H9 (cell line): ENCODE measurements at places on chromosomes 4 and X.

- no peak for DNase-seq
These were observed 94.8 kb downstream of the MBNL3 start for GRCh38 chrX:132393992-132394391.

DNA sequence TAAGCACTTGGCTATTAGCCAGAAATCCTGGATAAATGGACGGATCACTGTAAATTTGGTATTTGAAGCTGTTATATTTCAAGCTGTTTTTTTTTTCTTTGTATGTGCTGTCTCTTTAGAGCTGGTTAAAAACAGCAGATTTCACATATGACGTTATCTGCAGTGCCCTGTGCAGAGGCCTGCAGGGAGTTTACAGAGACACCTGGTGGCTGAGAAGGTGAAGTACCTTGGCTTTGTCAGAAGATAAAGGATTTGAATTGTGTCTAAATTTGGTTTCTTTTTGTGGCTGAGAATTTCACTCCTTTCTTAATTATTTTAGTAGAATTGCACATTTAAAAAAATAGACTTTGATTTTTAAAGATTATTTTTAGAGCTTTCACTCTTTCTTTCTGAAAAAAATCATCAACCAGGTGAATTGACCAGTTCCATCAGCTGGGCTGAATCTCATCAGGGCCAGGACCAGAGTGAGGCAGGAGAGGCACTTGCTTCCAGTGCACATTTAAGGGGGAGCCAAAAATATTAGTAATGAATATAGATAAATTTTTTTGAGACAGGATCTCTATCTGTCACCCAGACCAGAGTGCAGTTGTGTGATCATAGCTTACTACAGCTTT, 9.6 kb upstream of the CHRNA9 start:
- DNase-seq = no peak

GRCh38 chrX:119194621-119195020, 41.5 kb upstream of the PGRMC1 start:
- no peak for DNase-seq

GRCh38 chrX:27549688-27550087, 40.5 kb upstream of the DCAF8L2 start:
- DNase-seq = no peak

- no peak for DNase-seq
These were observed 62.3 kb upstream of the ADAMTS3 start for GRCh38 chr4:72631296-72631695.

- DNase-seq = no peak
These were observed 153.2 kb upstream of the FRG1 start for GRCh38 chr4:189787216-189788031.

DNA sequence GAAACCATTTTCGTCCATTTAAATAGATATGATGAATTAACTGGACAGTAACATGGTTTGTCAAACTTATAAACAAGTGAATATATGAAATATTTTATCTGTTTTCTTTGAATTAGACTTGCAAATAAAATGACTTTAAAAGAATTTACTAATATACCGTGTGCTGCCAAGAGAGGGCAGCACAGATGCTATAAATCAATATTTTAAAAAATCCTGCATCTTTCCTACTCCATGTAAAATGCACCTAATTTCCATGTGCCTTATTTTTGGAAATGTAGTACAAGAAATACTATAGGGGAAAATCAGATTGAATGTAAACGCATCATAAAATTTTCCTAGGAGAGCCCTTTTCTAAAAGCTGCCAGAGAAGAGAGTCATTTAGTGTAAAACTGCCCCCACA, 62.2 kb downstream of the PRKX start:
- DNase-seq = no peak

DNA sequence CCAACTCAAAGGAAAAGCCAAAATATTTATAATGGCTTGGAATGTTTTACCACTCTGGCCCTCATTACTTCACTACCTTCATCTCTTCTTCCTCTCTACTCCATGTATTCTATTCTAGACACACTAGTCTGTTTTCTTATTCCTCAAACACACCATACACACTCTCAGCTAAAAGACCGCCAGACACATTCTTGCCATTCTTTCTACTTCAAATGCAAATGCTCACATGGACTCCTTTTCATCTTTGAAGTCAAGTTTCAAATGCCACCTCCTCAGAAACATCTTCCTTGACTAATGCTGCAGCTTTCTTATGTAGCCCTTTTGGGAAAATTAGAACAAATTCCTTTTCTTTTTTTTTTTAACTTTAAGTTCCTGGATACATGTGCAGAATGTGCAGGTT, 412.9 kb upstream of the FMR1 start:
- DNase-seq = no peak

DNA sequence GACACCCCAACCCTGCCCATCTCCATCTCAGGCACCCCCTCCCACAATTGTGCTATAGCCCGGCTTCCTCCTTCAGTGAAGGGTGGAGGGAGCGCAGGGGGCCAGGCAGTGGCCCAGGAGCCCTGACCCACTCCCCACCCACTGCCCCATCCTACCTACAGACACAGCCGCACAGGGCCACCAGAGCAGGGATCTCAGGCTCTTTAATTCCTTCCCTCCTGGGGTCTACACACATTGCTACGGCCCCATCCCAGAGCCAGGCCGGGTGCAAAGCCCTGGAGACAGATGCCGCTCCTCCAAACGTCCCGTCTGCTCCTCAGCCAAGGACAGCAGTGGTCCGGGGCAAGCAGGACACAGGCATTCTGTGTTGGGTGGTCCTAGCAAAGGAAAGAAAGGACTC, 12.8 kb upstream of the DUSP9 start:
- DNase-seq = no peak

- no peak for DNase-seq
These were observed 1.5 kb upstream of the NBDY start for GRCh38 chrX:56727531-56727930.

- DNase-seq = no peak
These were observed 22.1 kb downstream of the ABLIM2 start for GRCh38 chr4:8136529-8136928.

GRCh38 chrX:7294483-7294882, 146.5 kb upstream of the PUDP start:
- no peak for DNase-seq

- peak; percentile 71 for DNase-seq
These were observed 763.8 kb upstream of the AADAT start for GRCh38 chr4:170853422-170854021.
